Lower lobe of right lung (tissue), 2 donors: ENCODE measurements at places on chromosomes 5 and 9. TPM values are rescaled to one million over a fixed set of nuclear protein-coding genes. Genes with fewer than 3 reads are reported as not detected.
A peak's percentile ranks its signal among the peaks of the same experiment; 100 is the strongest.

CEP120 gene
- total RNA-seq: 22.3 TPM

GRCh38 chr9:109469646-109470358 is 28.3 kb downstream of the PTPN3 start:
- no peak overlapping the region for H3K4me3 ChIP-seq
- peaks cover 11% of the 10 kb centered on the region for H3K4me1 ChIP-seq
- peak; percentile 68 for DNase-seq
- no peaks in the 10 kb centered on the region for H3K36me3 ChIP-seq

DNA sequence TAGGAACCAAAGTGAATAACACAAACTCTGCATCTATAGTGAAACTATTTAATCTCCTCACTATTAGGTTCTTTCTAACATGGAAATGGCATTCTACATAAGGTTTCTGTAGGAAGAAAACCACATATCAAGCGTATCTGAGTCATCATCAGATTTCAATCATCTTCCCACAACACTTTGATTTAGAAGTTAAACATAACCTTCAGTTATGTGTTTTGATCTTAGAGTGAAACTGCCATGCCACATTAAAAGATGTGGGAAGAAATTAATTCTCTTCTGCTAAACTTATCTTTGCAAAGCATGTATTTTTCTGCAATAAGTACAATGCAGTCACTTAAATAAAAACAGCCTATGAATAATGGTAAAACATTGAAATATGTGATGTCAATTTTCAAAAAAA is 55.0 kb downstream of the MEF2C start:
- H3K4me3 ChIP-seq: no peak overlapping the region
- H3K4me1 ChIP-seq: peaks cover 77% of the 10 kb centered on the region
- H3K36me3 ChIP-seq: peaks cover under 1% of the 10 kb centered on the region
- no peak for DNase-seq

- H3K4me1 ChIP-seq: peaks cover 38% of the 10 kb centered on the region
- H3K4me3 ChIP-seq: no peak overlapping the region
- peak; percentile 52 for DNase-seq
These were observed 61.0 kb downstream of the ARL15 start for GRCh38 chr5:54249210-54250028.

DNA sequence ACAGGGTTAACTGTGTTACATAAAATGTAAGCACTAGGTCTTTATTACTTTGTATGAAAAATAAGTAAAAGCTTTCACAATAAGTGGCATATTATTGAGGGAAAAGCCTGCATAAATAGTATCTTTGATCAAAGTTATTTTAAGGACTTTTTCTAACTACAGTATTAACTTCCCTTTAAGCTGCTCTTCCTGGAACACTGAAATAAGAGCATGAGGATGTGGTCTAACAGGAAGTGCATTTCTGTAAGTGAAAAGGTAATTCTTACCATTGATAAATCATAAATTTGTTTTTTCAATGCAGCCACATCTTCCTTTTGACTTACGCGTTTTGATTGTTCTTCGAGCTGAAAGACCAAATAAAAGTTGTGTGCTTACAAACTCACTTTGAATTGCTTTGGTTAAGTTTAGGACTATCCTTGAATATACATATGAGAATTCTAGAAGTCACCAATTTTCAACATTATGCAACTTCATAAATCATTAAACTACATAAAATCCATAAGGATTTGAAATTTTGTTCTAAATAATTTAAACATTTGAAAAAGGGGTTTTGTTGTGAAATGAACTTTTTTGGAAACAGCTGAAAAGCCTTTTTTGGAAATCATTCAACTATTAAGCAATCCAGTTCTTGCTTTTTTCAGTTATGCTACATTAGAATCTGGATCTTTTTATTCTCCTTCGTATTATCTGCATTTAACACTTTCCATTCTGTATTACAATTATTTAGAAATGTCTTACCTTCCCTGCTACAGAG is 50.6 kb downstream of the RASEF start:
- no peak overlapping the region for H3K27ac ChIP-seq
- no peaks in the 10 kb centered on the region for H3K36me3 ChIP-seq
- DNase-seq: no peak
- no peaks in the 10 kb centered on the region for H3K27me3 ChIP-seq
- H3K4me3 ChIP-seq: no peak overlapping the region

DNA sequence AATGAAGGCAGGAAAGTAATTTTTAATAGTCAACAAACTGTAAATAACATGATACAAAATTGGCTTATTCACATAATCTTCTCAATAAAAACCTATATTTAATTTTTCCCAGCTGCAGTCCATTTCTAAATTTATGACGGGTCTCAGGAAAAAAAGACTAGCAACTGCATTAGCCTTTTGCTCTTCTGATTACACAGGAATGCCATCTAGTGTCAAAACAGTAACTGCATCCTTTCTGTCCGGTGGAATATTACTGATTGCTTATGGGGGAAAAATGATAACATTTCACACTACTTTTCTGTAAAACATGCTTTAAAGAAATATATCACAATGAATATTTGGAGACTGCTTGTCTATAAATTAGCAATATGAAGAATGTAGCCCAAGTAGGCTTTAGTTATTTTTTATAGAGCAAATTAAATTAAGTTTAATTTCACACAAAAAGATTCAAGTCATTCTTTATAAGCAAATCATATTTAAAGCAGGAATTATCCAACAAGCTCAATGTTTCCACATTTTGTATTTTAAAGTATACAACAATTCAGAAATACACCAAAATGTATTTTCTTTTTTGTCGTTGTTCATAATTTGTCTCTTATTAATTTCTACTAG is 534.7 kb downstream of the CDH10 start:
- no peaks in the 10 kb centered on the region for H3K27me3 ChIP-seq
- no peak for DNase-seq
- no peak overlapping the region for H3K4me3 ChIP-seq
- H3K36me3 ChIP-seq: no peaks in the 10 kb centered on the region
- H3K27ac ChIP-seq: no peak overlapping the region
